ENCODE measurements at places on chromosomes 12 and 14. TPM values are rescaled to one million over a fixed set of nuclear protein-coding genes. Genes with fewer than 3 reads are reported as not detected.

RSRC2 gene
- 41.7 TPM for total RNA-seq

PHETA1 gene
- 11.0 TPM for total RNA-seq

CD163 gene
- total RNA-seq = 0.27 TPM

TROAP gene
- total RNA-seq = 2.2 TPM

LYSET gene
- 7.0 TPM for total RNA-seq

GALNT4 gene
- total RNA-seq = 5.1 TPM

VRTN gene
- under 0.01 TPM for total RNA-seq

CCDC38 gene
- under 0.01 TPM for total RNA-seq

DBX2 gene
- total RNA-seq = not detected

HELB gene
- total RNA-seq = 7.3 TPM

ALDH2 gene
- total RNA-seq = 35.3 TPM

GALC gene
- total RNA-seq = 24.5 TPM

NAV3 gene
- under 0.01 TPM for total RNA-seq

PPM1H gene
- 15.1 TPM for total RNA-seq

ASB2 gene
- total RNA-seq = 1.1 TPM

SAMD15 gene
- 0.81 TPM for total RNA-seq

INHBE gene
- not detected for total RNA-seq

SLC8A3 gene
- total RNA-seq = 32.6 TPM

OR4E2 gene
- total RNA-seq = under 0.01 TPM

TNS2 gene
- total RNA-seq = 3.2 TPM

KLRC2 gene
- total RNA-seq = under 0.01 TPM

MFAP5 gene
- total RNA-seq = not detected

SIX4 gene
- under 0.01 TPM for total RNA-seq

VASH1 gene
- total RNA-seq = 5.4 TPM

INSM2 gene
- not detected for total RNA-seq

ZCRB1 gene
- 11.6 TPM for total RNA-seq

MGST1 gene
- total RNA-seq = 17.2 TPM

C12orf56 gene
- not detected for total RNA-seq

BCL7A gene
- total RNA-seq = 38.8 TPM

Measured in hematopoietic multipotent progenitor cell (in vitro differentiated cells).